CD4-positive, CD25-positive, alpha-beta regulatory T cell (primary cell): ENCODE measurements at places on chromosomes 1 and 21. TPM values are rescaled to one million over a fixed set of nuclear protein-coding genes. Genes with fewer than 3 reads are reported as not detected.
A peak's percentile ranks its signal among the peaks of the same experiment; 100 is the strongest.

DNA sequence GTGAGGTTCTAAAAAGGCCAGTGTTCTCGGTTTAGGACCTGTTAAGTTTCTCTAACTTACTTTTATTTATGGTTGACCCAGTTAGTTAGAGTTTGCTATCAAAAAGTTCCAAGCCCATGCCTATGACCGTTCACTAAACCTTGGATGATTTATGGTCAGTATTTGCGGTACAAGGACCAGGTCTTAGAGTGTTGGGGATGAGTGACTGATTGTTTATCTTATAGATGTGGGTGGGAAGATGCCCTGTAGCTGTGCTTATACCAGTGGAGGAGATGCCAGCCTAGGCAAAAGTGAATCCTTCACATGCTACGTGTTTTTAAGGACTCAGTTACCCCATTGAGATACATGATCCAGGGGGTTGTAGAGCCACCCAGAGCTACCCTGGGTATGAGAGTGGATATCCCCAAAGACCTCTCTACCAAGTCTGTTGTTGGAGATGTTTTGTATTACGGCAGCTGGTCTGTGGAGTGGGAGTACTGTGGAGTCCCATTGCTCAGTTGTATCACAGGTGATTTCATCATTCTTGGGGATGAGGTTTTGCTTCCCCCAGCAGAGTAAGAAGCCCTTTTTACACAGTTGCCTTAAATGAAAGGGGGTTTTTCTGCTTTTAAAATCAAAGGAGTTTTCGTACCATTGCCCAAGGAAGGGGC, 2.1 kb downstream of the SLC22A15 start:
- peaks cover 34% of the 10 kb centered on the region for H3K27me3 ChIP-seq
- no peaks in the 10 kb centered on the region for H3K36me3 ChIP-seq
- H3K27ac ChIP-seq: no peak overlapping the region

DNA sequence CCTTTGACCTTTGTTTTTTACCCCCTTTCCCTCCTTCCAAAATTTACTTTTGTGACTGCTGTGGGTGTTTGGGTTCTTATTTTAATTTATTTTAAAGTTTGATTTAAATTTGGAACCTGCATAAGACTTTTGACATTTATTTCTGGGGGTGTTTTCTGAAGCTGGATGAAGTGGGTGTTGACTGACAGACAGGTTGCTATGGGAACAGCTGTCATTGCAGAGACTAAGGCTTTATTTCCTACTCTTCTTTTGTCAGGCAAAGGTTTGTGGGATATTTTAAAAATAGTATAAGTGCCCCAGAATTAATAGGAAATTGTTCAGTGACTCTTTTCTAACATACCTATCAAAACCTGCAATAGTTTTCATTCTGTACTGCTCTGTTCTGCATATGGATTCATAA, 290.8 kb upstream of the ESRRG start:
- no peak overlapping the region for H3K4me3 ChIP-seq
- no peak for DNase-seq

GRCh38 chr1:223244366-223245103, 101.5 kb upstream of the TLR5 start:
- H3K4me3 ChIP-seq: no peak overlapping the region
- no peaks in the 10 kb centered on the region for H3K36me3 ChIP-seq
- H3K27me3 ChIP-seq: no peaks in the 10 kb centered on the region
- peaks cover 28% of the 10 kb centered on the region for H3K4me1 ChIP-seq
- DNase-seq: peak; percentile 25

DNA sequence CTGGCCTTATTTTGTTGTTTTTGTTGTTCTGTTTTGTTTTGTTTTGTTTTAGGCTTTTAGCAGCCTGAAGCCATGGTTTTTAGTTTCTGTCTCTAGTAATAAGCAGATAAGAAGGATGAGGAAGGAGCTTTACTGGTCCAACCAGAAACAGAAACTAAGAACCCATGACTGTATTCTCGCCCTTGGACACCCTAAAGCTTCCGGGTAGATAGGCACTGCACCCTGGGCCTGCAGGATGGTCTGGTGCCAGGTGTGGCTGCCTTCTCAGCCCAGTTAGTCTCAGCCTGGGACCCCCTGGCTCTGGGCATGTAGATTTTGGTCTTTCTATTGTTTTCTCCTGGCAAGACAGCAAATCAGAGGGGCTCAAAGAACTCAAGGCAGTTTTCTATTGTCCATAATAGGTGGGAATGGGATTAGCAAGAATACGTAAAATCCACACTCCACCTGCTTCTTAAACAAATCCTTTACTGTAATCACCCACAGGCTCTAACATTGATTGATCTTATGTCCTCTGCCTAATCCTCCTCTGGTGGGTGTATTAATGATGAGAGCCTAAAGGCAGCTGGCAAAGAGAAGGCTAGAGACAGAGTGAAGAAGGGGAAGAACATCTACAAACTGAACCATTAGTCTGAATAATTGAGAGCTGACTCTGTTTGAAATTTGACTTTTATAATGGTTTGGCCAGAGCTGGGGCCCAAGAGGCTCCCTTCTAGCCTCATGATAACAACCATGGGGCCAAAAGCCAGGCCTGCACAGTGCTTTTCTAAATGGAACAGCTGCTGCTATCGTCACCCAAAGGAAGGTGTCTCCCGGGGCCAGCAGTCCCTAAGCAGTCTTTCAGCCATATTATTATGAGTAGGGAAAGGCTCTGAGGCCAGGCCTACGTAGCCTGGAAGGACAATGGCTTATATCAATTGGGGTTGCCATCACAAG, 106.8 kb upstream of the ATP1A1 start:
- H3K27me3 ChIP-seq: no peaks in the 10 kb centered on the region
- no peak overlapping the region for H3K27ac ChIP-seq
- no peak for DNase-seq
- H3K4me3 ChIP-seq: no peak overlapping the region

DNA sequence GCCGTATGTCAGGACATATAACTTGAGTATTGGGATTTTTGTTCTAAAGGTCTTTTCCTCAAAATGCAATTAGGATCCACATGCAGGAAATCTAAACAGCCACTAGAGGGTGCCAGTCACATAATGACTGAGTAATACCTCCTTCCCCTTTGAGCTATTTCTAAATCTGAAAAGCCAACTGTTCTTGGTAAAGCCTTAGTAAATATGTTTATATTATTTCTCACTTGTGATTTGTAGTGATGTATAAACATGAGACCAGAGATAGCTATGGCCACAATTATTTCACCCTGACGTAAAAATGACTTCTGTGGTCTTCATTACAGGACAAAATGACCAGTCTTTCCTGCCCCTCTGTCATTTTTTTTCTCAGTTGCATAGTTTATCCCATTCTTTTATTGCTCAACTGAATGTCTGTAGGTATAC, 41.0 kb upstream of the DR1 start:
- peak; percentile 65 for DNase-seq
- no peaks in the 10 kb centered on the region for H3K36me3 ChIP-seq
- no peak overlapping the region for H3K27ac ChIP-seq
- no peaks in the 10 kb centered on the region for H3K27me3 ChIP-seq
- no peaks in the 10 kb centered on the region for H3K4me1 ChIP-seq

GRCh38 chr21:37197746-37198145, 69.4 kb downstream of the VPS26C start:
- H3K4me3 ChIP-seq: no peak overlapping the region
- H3K36me3 ChIP-seq: peaks cover 83% of the 10 kb centered on the region
- no peaks in the 10 kb centered on the region for H3K27me3 ChIP-seq
- no peaks in the 10 kb centered on the region for H3K4me1 ChIP-seq
- no peak overlapping the region for H3K27ac ChIP-seq

DNA sequence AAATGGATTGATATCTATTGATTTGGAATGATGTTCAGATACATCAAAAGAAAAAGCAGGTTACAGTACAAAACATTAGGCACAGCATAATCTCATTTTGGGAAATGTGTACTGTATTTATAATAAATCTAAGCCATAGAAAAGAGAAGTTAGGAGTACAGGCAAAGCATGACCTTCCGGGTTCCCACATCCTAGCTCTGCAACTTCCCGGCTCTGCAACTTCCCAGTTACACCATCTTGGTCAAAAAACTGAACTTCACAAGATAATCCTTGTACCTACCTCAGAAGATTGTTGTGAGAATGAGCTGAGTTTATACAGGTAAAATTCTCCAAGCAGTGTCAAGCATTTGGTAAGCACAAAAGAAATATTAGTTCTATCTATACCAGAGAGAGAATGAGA, 21.7 kb upstream of the SLC44A3 start:
- DNase-seq: no peak
- no peak overlapping the region for H3K4me3 ChIP-seq
- no peaks in the 10 kb centered on the region for H3K27me3 ChIP-seq
- no peaks in the 10 kb centered on the region for H3K36me3 ChIP-seq
- H3K4me1 ChIP-seq: no peaks in the 10 kb centered on the region

DNA sequence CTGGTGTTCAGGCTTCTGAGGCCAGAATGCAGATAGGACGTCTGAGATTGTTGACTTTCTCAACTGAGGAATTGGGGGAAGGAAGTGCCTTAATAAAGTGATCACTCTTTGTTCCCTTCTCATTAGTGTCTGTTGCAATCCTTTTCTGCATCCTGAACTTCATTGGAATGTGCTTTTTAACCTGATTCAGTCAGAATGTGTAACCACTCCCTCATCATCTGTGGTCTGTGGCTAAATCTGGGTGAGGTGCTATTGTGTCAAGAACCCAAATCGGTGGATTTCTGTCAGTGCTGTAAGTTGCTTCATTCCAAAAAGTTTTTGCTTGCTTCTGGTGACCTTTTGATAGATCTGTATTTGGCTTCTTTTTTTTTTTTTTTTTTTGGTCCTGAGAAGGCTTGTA, 38.2 kb downstream of the ARID1A start:
- H3K27me3 ChIP-seq: no peaks in the 10 kb centered on the region
- H3K4me3 ChIP-seq: no peak overlapping the region
- H3K36me3 ChIP-seq: peaks cover 79% of the 10 kb centered on the region
- peaks cover 20% of the 10 kb centered on the region for H3K4me1 ChIP-seq

- no peaks in the 10 kb centered on the region for H3K27me3 ChIP-seq
- no peaks in the 10 kb centered on the region for H3K4me1 ChIP-seq
- no peak for DNase-seq
- H3K4me3 ChIP-seq: no peak overlapping the region
- H3K36me3 ChIP-seq: no peaks in the 10 kb centered on the region
- no peak overlapping the region for H3K27ac ChIP-seq
These were observed 223.4 kb downstream of the FMN2 start for GRCh38 chr1:240314845-240315801.

The BRDT gene
- total RNA-seq: not detected

The CD53 gene
- total RNA-seq: 397 TPM

The CFAP141 gene
- not detected for total RNA-seq

The TNN gene
- not detected for total RNA-seq
